Hematopoietic multipotent progenitor cell (in vitro differentiated cells): ENCODE measurements at places on chromosomes 3 and 15. TPM values are rescaled to one million over a fixed set of nuclear protein-coding genes. Genes with fewer than 3 reads are reported as not detected.

Gene HRG
- total RNA-seq: not detected

DNA sequence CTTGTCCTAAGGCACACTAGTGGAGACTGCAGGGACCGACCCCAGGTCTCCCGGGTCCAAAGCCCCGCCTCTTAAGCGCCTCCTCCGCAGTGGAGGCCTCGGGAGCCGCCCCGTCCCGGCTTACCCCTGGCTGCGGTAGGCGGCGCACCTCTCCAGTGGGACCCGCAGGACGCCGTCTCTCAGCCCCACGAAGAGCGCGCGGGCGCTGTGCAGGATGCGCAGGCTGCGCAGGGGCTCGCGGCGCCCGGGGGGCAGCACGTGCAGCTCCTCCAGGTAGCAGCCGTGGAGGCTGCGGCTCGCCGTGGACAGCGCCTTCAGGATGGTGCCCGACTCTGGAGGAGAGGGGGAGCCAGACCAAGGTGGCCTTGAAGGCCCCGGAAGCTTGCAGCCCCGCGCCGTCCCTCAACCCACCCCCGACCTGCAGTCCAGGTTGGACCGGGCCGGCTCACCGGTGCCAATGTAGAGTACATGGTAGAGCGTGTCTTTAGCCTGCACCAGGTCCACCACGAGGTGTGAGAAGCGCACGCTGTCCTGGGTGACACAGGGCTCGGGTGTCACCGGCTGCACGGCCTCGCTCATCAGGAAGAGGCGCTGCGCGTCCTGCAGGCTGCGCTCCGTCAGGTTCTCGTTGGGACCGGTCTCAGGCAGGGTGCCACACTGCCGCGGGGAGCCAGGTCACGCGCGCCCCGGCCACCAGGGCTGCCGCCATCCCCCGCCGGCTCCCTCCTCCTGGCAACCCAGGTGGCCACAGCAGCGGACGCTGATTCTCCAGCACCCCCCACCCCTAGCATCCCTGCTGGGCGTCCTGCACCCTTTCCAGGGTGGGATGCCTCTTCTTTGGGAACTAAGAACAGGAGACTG is 105.5 kb downstream of the SEMA5B start:
- no peak for DNase-seq

GRCh38 chr3:194494951-194495374 is 8.2 kb upstream of the ATP13A3 start:
- DNase-seq: no peak

- DNase-seq: no peak
Observed at GRCh38 chr3:169327546-169328356, 335.8 kb downstream of the MECOM start.

DNA sequence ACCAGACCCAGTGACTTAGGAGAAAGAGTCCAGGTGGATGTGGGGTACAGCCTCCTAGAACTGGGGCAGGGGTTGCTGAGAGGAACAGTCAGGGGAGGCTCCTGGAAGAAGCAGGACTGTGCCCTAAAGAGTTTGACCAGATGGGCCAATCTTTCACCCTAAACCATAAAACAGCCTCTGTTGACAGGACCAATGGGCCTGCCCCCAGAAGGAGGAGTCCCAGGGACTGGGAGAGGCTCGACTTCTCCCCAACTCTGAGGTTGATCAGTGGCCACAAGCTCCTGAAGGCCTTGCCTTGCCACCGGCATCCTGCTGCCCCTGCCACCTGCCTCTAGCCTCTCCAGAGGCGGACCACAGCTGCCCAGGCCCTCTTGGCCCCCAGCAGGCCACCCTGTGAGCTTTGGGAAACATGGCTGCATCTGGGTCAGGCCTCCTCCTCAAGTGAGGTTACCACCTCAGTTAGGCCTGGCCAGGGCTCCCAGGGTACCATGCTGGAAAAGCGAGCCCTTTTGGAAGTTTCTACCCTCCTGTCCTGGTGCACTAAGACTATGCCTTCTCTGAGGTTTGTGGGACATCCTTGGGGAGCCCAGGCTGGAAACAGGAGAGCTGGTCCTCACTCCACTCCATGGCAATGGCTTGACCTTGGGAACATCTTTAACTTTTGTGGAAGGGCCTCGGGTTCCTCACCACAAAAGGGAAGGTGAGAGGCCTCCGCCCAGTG is 2.8 kb downstream of the VIPR1 start:
- no peak for DNase-seq

GRCh38 chr15:87767516-87767915 is 489.0 kb downstream of the NTRK3 start:
- no peak for DNase-seq
